AG09309 (cell line): ENCODE measurements at places on chromosomes 11 and 22.

- DNase-seq = no peak
Measured at GRCh38 chr22:19150482-19151328, 613 bp upstream of the GSC2 start.

DNA sequence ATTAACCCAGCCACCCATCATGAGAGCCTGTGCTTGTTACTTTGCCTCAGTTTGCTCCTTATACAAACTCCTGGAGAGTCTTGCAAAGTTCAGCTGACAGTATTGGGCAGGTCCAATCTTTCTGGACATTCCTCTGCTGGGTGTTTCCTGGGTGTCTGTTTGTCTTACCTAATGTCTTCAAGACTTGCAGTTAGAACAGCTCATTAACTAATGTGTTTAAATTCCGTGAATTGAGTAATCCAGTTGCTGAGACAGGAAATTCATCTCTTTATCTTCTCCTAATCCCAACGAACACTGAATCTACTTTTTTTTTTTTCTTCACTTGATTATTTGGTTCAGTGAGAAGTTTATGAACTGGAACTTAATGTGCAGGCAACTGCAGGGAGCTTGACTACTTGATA lies 20.6 kb downstream of the BCO2 start:
- peak; percentile 31 for DNase-seq

- no peak for DNase-seq
Measured at GRCh38 chr11:120339394-120339890, 3.2 kb downstream of the ARHGEF12 start.

- DNase-seq = no peak
Measured at GRCh38 chr11:124716591-124716990, 23.2 kb upstream of the NRGN start.

GRCh38 chr22:47128622-47129215 lies 366.3 kb downstream of the TBC1D22A start:
- no peak for DNase-seq

- DNase-seq = no peak
Measured at GRCh38 chr22:16969508-16970327, 38.3 kb downstream of the GAB4 start.

- DNase-seq = peak; percentile 18
Measured at GRCh38 chr11:45371251-45372115, 85.3 kb upstream of the SYT13 start.

GRCh38 chr11:83511646-83512045 lies 225.5 kb upstream of the CCDC90B start:
- no peak for DNase-seq
